Fibroblast of skin of right quadriceps (primary cell): ENCODE measurements at places on chromosomes 1 and 21.

- DNase-seq = peak; percentile 29
Observed at GRCh38 chr1:82485591-82486369, 685.0 kb downstream of the ADGRL2 start.

DNA sequence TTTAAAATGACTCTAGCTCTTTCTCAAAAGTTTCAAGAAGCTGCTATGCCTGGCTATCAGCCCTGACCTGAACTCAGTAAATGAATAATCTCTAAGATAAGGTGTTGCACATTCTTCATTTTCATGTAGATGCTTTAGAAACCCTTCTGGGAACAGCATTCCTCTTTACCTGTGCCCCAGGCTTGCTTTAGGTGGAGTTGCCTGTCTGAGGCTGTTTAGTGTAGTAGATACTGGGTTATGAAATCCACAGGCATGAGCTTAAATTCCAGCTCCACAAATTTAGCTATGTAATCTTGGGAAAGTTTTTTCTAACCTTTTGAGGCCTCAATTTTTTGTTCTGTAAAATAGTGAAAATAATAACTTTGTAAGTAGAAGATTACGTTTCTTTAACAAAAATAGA lies 41.6 kb downstream of the ATP6V1G3 start:
- DNase-seq = peak; percentile 58

DNA sequence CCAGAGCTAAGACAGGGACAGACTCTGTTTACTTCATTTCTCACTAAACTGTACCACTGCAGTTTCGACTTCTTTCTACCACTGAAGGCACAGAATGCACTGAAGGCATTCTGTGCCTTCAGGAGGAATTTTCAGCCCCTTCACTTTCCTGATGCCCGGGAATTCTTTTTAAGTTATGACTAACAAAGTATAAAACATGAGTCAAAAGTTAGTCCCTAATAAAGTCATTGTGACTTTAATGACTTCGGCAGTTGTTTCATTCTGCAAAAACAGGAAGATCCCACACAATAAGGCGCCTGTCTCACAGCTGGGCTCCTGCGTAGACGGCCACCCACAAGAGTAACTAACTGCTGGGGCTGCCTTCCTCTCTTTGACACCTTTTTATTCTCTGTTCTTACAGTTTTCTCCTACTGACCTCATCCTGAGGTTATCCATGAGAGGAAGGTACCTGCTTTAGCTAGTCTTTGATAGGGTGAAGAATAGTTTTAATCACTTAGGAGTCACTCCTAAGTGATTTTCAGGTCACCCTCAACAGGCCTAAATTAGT lies 183.9 kb upstream of the SGIP1 start:
- DNase-seq = peak; percentile 71

DNA sequence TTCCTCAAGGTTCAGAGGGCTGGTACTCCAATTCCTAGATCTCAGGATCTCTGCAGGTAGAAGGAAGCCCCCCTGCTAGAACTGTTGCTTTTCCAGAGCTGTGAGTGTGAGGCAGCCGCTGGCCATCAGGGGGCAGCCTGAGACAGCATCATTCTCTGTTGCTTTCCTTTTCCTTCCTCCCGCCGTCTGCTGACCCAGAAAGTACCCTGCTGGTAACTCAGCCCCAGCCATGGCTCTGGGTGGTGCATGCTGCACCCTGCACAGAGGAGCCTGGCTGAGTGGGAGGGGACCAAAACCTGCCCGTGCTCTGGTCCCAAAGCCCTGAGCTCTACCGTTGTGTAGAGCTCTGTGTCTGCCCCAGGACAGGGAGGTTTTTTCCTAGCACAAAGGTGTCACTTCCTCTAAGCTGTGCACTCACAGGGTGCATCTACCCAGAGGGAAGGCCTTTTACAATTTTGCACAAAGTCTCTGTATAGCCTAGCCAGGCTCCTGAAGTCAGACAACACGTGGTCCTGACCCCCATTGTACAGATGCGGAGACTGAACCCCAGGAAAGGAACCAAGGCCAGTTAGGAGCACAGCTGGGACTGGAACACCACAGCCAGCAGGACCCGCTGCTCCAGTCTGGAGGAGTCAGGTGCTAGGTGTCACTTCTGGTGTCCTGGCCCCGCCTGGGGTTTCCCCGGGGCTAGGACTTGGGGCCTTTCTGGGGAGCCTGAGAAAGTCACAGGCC lies 5.6 kb upstream of the FAM131C start:
- DNase-seq = peak; percentile 64

- no peak for DNase-seq
Observed at GRCh38 chr1:228894442-228894989, 159.2 kb downstream of the RHOU start.

DNA sequence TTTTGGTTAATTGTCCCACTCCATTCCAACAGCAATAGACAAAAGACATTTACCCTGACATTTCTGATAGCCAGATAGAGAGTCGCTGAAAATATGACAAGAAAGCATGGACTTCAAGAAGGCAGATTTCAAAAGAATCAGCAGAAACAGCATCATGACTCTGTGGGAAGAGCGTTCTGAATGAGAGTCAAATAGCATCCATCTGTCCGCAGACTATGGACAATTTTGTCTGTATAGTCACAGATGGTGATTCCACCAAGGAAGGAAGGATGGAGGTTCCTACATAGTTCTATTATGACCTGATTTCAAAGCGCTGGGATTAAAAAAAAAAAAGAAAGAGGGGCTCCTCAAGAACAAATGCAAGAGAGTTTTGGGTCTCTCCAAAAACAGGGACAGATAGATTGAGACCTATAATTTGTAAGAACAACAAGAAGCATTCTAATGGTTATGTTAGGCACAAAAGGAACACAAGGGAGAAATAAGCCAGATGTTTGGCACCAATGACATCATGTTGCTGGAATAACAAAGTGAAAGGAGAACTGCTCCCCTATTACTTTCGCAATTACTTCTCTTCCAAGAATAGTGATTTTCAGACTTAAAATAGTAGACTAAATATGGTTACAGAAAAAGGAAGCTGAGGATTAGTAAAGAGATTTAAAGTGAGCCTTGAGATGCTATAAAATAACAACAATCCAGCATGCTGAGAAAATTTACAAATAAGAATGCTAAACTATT lies 28.5 kb downstream of the NIBAN1 start:
- peak; percentile 26 for DNase-seq

DNA sequence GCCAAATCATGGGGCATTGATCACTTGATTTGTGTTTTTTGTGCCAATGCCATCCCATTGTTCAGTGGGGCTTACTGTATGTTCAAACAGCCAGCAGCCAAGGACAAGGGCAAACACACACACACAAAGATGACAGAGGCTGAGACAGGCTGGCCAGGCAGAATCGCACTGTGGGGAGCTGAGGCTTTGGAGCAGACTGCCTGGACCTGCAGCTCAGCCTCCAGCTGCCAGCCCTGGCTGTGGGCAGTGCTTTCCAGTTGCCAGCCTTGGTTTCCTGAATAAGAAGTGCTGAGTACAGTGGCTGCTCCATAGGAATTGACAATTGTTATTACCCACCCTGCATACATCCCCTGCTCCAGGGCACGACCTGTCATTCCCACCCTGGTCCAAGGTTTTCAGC lies 16.9 kb upstream of the PCP4 start:
- no peak for DNase-seq

DNA sequence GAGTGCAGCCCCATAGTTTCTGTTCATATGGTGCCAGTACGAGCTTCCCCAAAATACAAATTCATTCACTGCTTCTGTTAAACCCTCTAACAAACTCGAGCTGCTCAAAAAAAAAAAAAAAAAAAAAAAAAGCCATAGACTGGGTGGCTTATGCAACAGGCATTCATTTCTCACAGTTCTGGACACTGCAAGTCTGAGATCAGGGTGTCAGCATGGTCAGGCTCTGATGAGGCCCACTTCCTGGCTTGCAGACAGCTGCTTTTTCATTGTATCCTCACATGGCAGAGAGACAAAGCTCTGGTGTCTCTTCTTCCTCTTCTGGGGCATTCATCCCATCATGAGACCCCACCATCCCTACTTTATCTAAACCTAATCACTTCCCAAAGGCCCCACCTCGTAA lies 121.6 kb downstream of the PTBP2 start:
- DNase-seq = peak; percentile 34

DNA sequence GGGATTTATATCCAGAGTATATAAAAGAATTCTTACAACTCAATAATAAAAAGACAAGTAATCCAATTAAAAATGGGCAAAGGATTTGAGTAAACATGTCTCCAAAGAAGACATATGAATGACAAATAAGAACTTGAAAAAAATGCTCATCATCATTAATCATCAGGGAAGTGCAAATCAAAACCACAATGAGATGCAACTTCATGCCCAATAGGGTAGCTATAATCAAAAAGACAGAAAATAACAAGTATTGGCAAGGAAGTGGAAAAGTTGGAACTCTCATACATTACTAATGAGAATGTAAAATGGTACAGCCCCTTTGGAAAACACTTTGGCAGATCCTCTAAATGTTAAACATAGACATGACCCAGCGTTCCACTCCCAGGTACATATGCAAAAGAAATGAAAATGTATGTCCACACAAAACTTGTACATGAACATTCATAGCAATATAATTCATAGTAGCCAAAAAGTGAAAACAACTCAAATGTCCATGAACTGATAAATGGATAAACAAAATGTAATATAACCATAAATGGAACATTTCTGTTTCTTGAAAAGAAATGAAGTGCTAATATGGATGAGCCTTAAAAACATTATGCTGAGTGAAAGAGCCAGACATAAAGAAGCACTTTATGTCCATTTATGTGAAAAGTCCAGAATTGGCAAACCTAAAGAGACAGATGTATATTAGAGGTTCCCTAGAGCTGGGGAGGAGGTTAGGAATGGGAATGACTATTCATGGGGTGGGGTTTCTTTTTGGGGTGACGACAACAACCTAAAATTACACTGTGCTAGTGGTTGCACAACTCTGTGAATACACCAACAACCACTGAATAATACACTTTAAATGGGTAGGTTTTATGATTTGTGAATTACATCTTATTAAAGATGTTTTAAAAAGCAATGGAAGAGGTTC lies 259.7 kb downstream of the RHOU start:
- no peak for DNase-seq

GRCh38 chr1:233620065-233620464 lies 6.2 kb downstream of the KCNK1 start:
- no peak for DNase-seq

DNA sequence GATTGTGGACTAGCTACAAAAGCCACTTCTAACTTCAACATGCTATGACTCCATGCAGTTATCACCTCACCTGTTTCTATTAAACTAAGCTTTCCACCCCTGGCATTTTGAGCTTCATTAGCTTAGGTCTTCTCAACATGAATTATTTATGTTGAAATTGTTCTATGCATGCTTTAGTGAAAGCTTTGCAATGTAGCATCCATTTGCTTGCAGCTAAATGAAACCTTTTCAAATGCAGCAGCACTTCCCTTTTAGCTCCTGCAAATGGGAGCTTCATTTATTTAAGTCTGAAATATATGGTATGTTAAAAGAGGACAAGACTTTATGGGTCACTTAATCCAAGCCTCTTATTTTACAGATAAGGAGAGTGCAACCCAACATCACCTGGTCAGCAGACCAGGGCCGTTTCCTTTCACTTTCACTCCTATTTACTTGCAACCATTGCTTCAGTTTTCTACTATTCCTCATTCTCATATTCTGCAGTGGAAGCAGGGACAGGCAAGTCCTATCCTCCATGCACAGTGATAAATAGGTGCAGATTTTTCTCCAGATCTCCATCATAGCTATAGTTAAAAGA lies 56.4 kb upstream of the SAMSN1 start:
- no peak for DNase-seq

DNA sequence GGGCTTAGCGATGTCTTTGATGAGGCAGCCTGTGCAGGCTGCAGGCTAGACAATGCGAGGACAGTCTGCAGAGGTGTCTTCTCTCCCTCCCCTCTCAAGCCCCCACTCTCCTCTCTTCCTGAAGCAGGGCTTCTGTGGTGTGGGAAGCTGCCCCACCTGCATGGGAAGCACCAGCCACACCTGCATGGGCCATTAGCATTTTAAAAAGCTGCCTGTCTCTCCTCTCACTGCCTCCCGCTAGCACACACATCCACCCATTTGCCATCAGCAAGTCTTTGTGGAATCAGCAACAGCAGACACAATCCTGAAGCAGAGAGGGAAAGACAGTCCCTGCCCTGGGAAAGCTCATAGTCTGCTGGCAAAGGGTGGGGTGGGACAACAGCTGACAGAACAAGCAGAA lies 53.1 kb downstream of the NAV1 start:
- no peak for DNase-seq

GRCh38 chr1:230268371-230269170 lies 157.6 kb downstream of the PGBD5 start:
- peak; percentile 68 for DNase-seq

DNA sequence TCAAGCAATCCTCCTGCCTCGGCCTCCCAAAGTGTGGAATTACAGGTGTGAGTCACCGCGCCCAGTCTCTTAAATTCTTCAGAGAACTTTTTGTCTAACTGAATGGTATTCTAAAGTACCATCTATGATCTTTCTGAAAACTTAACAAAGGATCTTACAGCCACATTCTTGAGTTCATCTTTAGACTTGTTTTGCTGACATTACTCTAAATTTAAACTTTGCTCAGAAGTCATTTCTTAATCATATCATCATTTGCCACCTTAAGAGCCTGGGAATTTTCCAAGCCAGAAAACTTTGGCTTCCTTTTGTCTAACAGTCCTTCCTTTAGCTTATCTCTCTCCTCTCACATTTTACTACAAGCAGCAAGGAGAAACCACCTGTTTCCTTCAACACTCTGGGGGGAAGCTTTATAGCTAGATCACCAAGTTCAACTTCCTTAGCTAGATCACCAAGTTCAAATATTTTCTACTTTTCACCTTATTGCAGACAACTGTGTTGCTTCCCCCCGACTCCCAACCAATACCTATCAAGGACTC lies 5.4 kb upstream of the ZBTB8A start:
- DNase-seq = no peak

GRCh38 chr1:9904596-9904995 lies 5.5 kb downstream of the CTNNBIP1 start:
- peak; percentile 37 for DNase-seq

DNA sequence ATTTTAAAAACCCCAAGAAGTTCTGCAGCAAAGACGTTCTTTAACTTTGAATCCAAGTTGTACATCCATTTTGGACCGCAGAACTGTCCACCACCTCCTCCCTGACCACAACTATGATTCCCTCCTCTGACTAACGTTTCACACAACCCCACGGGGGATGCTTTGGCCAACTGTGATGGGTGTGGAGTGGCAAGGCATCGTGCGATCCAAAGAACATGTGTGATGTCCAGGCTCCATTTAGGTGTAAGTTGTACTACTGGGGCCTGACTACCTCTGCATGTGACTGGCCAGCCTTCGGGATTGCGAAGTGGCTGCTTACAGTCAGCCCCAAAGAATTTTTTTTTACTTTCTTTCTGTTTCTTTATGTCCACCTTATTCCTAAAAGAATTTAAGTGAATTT lies 6.7 kb downstream of the KCNJ15 start:
- peak; percentile 83 for DNase-seq
